ENCODE measurements at places on chromosomes 5 and 9.

GRCh38 chr5:34863946-34864345, 25.0 kb downstream of the TTC23L start:
- DNase-seq = no peak

DNA sequence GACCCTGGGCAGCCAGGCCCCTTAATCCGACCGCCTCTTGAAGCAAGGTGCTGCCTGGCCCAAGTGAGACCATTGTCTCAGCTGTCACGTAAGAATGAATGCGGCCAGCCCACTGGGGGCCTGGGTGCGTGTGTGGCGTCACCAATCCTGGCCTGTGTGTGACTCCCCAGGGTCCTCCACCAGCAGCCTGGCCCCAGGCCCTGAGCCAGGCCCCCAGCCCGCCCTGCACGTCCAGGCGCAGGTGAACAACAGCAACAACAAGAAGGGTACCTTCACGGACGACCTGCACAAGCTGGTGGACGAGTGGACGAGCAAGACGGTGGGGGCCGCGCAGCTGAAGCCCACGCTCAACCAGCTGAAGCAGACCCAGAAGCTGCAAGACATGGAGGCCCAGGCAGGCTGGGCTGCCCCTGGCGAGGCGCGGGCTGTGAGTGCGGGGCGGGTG, 124.2 kb downstream of the WNK2 start:
- DNase-seq = no peak

DNA sequence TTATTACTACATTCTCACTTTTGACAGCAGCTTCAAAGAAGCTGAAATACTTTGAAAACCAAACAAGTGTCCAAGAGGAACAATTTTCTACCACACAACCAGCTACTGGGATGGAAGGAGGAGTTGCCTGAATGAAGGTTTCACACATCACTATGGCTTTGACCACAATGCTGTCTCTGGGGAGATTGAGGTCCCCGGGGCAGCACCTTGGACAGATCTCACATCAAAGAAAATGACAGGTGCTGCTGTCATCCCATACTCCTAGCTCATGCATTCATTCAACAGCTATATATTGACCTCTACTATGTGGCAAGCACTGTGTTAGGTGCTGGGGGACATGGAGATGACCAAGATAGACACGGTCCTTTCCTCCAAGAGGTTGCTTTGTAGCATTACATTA, 233.2 kb upstream of the RASEF start:
- DNase-seq = no peak

DNA sequence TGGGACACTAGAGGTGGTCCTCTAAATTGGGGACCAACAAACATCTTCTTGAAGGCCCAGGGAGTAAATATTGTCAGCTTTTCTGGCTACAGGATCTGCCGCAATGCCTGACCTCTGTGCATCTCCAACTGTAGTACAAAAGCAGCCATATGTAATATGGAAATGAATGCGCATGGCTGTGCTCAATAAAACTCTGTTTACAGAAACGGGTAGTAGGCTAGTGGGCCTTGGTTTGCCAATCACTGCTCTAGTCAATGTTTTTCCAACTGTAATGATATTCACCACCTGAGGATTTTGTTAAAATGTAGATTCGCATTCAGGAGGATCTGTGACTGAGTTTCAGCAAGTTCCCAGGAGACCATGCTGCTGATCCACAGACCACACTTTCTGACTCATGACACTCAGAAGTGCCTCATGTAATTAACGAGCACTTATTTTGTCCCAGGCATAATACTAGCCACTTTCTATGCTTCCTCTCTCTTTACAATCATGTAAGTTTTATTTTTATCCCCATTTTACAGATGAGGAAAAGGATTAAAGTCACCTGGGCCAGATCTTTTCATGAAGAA, 96.9 kb downstream of the MED27 start:
- DNase-seq = peak; percentile 36

- peak; percentile 17 for DNase-seq
Measured at GRCh38 chr5:175889910-175890684, 18.7 kb downstream of the CPLX2 start.

DNA sequence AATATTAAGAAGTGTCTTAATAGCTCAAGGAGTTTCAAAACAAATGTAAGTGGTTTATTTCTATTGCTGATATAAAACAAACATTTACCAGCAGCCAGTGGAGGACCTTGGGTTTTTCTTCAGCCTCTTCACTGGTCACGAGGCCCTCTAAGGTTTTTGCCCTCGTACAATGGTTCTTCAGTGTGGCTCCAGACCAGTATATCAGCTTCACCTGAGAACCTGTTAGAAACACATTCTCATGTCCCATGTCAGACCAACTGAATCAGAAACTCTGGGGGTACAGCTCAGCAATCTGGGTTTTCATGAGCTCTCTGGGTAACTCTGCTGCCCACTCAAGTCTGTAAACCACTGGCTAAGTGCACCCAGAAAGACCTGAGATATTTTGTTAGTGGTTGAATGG, 12.9 kb downstream of the WWC1 start:
- no peak for DNase-seq

DNA sequence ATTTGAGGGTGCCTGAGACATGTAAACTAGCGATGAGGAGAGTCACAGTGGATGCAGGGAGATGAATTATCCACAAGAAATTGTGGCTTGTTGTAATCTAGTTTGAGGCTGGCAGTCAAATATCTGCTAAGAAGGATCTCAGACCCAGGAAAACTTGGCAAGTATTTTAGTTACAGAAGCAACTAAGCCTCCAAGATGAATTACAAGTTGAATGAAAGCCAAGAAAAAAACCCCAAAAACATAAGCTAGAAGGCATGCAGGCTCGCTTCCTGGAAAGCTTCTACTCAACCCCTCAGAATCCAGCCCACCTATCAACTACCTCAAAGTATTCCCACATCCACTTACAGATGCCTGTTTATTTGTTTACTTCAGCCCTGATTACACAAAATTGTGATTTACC, 696.9 kb downstream of the MAT2B start:
- peak; percentile 64 for DNase-seq

DNA sequence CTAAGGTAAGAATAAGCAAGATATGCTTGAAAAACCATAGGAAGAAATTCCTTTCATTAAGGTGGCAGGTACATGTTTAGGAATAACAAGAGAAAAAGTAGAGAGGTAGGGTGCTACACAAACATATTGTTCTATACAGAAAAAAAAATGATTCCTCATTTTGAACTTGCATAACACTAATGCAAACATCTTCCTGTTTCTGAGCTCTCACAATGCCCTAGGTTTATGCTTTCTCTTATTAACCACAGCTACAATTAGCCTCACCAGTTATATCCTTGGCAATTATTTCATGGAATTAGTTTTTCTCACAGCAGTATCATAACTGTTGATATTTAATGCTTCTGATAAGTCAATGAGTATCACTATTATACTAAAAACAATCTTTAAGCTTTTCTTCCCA, 20.7 kb downstream of the CEMIP2 start:
- DNase-seq = no peak

GRCh38 chr5:104297076-104297475, 734.5 kb upstream of the NUDT12 start:
- DNase-seq = no peak

GRCh38 chr9:2299156-2299842, 284.2 kb downstream of the SMARCA2 start:
- no peak for DNase-seq

GRCh38 chr5:172097356-172097755, 90.7 kb downstream of the STK10 start:
- peak; percentile 72 for DNase-seq

- DNase-seq = no peak
Measured at GRCh38 chr5:68441309-68442073, 225.9 kb downstream of the PIK3R1 start.

DNA sequence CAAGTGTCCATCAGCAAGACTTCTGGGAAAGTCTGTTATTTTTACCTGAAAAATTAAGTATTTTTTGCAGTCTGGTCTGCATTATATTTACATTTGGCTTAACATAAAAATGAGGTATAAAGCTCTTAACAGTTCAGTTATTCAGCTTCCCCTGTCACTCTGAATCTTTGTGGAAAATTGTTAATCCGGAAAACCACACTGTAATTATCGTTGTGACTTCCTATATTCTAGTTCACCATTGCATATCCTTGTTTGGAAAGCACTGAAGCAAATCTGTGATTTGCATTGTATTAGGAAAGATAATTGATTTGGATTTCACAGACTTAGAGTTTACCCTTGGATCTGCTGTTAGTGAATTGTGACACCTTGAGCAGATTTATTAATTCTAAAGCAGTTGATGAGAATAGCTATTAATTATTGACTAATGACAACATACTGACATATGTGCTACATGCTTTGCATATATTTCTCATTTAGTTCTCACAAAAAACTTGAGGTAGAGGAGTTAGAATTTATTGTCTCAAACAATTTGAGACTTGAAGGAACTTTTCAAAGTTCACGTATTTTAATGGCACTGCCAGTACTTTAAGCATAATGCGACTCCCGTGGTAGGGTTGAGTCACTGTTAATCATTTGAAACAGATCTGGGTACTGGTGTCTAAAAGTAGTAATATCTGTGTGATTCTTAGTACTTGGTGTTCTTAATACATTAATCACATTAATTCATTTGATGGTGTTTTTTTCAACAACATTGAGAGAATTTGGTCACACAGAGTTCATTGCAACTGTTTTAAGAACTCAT, 71.8 kb upstream of the LRRC70 start:
- no peak for DNase-seq

GRCh38 chr5:30475429-30475828, 718.1 kb upstream of the CDH6 start:
- DNase-seq = no peak

DNA sequence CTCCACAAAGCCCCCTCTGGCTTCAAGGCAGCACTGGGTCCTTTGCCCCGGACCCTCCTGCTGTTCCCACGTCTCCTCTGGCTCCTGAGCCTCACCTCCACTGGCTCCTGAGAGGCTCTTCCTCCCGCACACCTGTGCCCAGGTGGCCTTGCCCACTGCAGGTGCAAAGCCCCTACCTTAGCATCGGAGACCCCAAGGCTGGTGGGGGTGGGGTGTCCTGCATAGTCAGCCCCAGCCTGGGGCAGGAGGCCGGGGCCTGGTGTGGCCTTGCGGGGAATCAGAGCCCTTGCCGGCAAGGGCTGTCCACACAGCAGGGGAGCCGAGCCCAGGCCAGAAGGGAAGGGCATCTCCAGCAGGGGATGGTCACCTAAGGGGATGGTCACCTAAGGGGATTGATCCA, 41.3 kb upstream of the CEP72 start:
- DNase-seq = no peak

GRCh38 chr5:180491496-180491895, 2.7 kb upstream of the CNOT6 start:
- no peak for DNase-seq

GRCh38 chr5:52998552-52999313, 9.6 kb downstream of the ITGA2 start:
- DNase-seq = no peak

Measured in IMR-90 (cell line).